ENCODE measurements at places on chromosomes 12 and 14.

DNA sequence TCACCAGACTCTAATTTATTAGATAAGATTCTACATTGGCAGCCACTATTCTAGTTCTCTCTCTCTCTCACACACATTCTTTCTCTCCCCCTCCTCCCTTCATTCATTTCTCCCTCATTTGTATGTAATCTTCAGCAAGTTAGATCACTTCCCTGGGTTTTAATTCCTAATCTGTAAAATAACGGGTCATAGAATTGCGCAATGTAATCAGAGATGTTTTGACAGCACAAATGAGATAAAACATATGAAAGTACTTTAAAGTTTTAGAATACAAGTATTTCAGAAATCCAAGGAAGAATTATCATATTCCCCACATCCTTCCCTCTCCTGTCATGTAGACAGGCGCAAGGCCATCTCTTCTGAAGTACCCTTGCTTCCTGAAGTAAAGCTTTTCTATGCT is 21.7 kb downstream of the STYK1 start:
- DNase-seq = no peak

DNA sequence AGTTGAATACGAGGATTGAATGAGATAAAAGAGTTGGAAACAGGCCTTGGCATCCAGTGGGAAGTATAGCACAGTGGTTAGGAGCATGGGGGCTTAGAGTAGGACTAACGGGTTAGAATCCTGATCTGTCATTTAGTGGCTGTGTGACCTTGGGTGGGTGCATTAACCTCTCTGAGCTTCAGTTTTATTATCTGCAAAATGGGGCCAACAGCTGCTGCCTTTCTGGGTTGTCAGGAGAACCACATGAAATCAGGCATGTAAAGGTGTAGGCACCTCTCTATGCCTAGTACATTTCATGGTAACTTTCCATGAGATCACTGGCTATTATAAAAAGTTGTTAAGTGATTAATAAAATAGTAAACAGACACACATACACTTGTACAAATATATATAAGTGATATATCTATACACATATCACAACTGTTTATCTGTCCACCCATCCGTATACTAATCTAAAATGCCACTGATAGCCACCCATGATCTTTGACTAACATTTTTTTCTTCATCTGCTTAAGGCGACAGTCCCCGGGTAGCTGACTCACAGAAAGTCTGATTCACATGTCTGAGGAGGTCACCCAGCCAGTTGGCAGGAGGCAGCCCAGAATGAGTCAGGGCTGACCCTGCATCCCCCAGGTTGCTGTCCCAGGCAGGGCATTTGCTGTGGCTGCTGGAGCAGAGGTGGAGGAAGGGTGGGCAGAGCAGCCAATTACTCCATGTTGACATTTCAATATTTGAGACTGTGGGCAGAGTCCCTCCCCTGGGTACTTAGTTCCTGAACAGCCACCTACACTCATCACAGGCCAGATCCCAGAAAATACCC is 125.6 kb upstream of the NOS1 start:
- no peak for DNase-seq

DNA sequence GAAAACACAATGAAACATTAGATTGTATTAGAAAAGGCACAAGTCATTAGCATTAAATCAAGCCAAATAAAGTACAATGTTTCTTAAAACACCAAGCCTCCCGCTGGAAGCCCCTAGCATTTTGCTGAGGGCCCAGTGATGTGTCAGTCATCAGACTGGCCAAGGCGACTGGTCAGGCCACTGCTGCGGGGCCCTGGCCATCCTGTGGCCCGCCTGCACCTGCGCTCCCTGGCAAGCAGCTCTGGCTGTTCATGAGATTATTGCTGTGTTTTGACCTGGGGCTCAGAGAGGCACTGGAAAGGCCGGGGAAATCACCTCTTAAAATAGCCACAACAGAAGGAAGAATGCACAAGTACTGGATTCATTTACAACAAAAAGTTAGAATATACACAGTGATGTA is 24.2 kb upstream of the AMN start:
- DNase-seq = no peak

DNA sequence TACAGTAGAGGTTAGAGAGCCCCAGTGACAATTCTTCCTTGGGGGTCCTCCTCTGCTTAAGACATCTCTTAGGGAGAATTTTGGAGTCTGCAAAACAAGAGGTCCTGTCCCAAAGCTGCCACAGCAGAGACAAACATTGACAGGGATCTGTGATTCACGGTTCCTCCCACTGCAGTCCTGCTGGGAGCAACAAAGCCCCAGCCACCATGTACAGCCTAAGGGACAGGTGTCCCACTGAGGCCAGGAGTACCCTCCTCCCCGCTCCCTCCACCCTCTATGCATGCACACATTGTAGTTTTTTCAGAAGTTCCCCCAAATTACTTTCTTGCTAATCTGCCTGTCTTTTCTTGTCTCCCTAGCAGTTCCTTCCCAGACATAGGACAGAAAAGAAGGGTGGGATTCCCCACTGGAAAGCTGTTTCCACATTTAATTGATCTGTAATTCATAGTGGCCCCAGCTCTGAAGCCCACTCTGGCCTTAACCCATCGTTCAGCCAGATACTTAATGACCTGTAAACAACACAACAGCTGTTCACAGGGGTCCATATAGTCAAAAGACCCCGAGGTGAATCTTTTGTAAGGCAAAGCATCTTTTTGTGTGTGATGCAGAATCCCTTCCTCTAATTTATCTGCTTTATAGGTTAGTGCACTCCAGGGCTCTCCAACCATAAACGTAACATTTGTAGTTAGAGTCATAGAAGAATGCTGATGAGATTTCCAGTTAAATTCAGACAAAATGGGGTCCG is 13.9 kb upstream of the PRICKLE1 start:
- DNase-seq = no peak

- no peak for DNase-seq
Observed at GRCh38 chr14:95215094-95215725, 57.9 kb upstream of the DICER1 start.

GRCh38 chr12:89701606-89702206 is 6.9 kb downstream of the ATP2B1 start:
- DNase-seq = no peak

DNA sequence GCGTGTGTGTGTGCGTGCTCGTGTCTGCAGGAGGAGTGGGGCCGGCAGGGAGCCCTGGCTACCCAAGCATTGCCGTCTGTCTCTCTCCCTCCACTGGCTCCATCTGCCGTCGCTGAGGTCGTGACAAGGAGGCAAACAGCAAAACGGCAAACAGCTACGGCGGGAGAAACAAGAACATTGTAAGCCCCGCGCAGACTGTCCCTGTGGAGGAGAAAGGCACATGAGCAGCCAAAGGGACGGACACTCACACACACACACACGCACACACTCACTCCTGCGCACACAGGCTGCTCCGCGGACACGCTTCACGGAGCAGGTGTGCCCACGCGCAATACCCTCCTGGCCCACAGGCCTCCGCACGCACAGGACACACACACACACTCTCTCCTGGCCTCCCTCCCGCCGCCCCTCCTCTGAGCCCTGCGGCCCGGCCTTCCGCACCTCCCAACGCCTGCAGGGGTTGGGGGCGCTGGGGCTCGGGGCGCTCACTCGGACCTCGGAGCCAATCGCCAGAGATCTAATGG is 905 bp downstream of the CISTR start:
- DNase-seq = peak; percentile 29

- peak; percentile 31 for DNase-seq
Observed at GRCh38 chr14:63045612-63046320, 508 bp upstream of the KCNH5 start.

DNA sequence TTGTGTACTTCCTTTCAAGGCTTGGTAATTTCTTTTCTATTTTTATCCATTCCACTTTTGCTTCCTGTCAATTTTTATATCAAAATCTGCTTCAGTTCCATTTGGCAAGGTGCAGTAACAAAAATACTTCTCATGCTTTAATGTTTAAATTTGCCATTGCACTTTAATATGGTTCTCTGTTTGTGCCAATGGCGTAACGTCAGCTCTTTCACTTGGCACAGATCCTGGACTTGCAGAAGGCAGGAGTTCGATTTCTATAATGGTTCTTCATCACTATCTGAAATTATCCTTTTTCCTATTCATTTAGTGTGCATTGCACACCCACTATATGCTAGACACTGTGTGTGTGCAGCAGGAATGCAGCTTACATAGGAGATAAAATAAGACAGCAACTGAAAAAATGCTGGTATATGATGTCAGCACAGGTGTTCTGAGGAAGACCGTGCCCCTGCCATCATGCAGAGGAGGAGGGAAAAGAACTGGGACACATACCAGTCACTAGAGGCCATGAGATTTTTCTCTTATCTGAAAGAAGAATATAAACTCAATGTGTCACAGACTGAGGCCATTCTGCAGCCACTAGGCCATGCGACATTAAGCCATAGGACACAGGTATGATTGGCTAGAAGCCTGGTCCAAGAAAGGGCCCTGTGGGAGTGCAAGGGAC is 298.2 kb downstream of the RPAP3 start:
- DNase-seq = no peak

DNA sequence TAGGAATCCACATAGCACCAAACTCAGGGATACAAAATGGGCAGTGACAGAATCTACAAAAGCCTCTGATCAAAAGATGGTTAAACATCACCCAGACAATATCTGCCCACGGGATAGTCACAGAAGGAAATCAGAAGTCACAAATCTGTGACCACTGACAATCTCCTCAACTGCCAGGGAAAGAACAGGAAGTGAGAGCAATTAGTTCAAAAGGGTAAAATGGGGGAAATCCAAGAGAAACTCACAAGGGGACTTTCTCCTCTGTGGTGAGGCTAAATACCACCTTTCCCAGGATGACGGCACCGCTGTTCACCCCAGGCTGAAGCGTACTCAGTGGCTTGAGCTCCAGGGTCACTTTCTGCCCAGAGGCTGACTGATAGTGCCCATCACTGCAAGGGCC is 10.7 kb downstream of the TTC5 start:
- DNase-seq = no peak

DNA sequence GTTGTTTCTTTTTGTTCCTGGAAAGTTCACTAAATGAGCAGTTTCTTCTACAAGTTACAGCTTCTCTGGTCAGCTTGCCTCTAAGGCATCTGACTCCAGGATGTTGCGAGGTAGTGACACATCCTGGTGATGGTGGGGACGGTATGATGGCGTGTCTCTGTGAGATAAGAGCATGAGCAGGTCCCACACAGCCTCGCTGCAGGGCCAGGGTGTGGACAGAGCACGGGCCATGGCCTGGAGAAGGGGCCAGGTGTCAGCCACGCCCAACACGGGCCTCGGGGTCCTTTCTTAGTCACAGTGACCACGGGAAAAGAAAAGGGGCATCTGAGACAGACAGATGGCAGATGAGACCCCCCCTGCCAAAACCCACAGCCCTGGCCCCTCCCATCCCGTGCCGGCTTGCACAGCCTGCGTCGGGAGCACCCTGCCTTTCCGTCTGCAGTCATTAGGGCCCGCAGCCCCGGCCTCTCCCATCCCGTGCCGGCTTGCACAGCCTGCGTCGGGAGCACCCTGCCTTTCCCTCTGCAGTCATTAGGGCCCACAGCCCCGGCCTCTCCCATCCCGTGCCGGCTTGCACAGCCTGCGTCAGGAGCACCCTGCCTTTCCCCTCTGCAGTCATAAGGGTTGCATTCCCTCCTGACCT is 79.3 kb upstream of the DYNC1H1 start:
- DNase-seq = no peak

DNA sequence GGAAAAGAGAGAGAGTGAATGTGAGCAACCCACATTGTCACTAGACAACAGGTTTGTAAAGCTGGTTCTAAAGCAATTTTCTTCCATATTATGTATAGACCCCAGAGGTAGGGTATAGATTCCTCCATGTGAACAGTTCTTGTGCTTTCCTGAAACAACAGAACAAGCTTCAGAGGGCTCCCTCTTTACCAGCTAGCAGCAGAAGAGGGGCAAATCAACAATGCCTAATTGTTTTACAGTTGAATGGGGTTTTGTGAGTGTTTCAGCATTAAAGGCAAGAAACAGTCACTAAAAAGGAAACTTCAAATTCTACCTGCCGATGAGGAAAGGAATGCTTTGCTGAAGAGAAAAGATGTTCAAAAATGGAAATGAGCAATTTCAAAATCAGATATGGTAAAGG is 341.2 kb upstream of the KITLG start:
- peak; percentile 18 for DNase-seq

- no peak for DNase-seq
Observed at GRCh38 chr12:18165422-18165871, 75.5 kb upstream of the RERGL start.

- peak; percentile 15 for DNase-seq
Observed at GRCh38 chr14:81209167-81209836, 11.5 kb downstream of the GTF2A1 start.

DNA sequence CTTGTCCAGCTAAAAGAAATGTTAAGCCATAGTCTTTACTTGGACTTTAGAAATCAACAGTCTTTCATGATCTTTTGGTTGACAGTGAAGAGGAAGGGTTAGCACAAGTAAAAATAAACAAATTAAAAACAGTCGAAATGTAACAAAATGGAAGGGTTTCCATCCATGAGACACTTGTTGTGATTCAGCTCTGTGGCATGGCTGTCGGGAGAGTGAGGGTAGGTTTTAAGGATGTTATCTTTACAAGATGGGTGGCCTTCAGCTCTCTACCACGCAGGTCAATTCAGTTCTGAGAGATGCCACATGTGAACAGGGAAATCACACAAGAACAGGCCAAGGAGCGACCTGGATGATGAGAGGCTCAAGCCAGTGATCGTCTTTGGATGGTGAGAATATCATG is 180.2 kb downstream of the PPM1H start:
- DNase-seq = no peak

GRCh38 chr12:84922693-84923092 is 10.1 kb upstream of the SLC6A15 start:
- no peak for DNase-seq

DNA sequence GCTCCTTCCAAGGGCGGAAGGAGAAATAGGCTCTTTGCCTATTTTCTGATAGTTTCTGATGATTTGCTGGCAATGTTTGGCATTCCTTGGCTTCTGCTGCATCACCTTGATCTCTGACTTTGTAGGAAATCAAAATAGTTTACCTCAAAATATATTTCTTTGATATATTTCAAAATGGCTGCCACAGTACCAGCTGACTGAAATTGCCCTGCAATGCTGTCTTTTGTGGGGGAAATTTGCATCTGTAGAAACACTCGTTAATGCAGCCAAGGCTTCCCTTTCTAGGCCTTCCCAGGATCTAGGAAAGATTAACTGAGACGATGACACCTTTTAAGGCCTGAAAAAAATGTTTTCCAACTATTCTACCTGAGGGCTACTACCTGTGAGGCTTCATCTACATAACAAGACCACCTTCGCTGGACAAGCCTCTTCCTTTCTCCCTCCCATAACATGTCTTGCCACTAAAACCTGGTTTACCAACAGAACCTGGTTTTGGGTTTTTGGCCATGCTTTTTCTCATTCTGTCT is 212.8 kb upstream of the SSTR1 start:
- no peak for DNase-seq

- DNase-seq = no peak
Observed at GRCh38 chr14:104696671-104697316, 7.4 kb downstream of the INF2 start.

All from Ammon's horn (tissue), 1 donor.